Natural killer cell treated with Interleukin-12 subunit alpha and Interleukin-12 subunit beta and Interleukin-15 and Interleukin-18, amount 100 ng/mL, for 72 hours (primary cell): ENCODE measurements at places on chromosomes 7 and 10. TPM values are rescaled to one million over a fixed set of nuclear protein-coding genes. Genes with fewer than 3 reads are reported as not detected.

Gene SUFU
- 6.8 TPM for total RNA-seq

Gene VWC2
- total RNA-seq: not detected

Gene AOC1
- total RNA-seq: not detected

Gene TMEM176A
- total RNA-seq: 0.64 TPM

Gene TAS2R3
- 3.3 TPM for total RNA-seq

Gene INSYN2A
- total RNA-seq: not detected

Gene CRYGN
- not detected for total RNA-seq
